Activated CD8-positive, alpha-beta memory T cell treated with anti-CD3 and anti-CD28 coated beads, Interleukin-2, amount 10 ng/mL, durations not matched to agents 7 days and 5 days (primary cell): ENCODE measurements at places on chromosomes 6 and 20. TPM values are rescaled to one million over a fixed set of nuclear protein-coding genes. Genes with fewer than 3 reads are reported as not detected.
A peak's percentile ranks its signal among the peaks of the same experiment; 100 is the strongest.

GRCh38 chr20:17663040-17663399, 19.0 kb downstream of the RRBP1 start:
- no peak overlapping the region for H3K27ac ChIP-seq
- DNase-seq = no peak
- peaks cover 25% of the 10 kb centered on the region for H3K36me3 ChIP-seq
- peaks cover 47% of the 10 kb centered on the region for H3K4me1 ChIP-seq

GRCh38 chr6:115570331-115570730, 490.4 kb downstream of the FRK start:
- no peaks in the 10 kb centered on the region for H3K27me3 ChIP-seq
- H3K27ac ChIP-seq = no peak overlapping the region
- no peak overlapping the region for H3K4me3 ChIP-seq

MAP3K5 gene
- total RNA-seq = 21.7 TPM

RAMACL gene
- total RNA-seq = 0.29 TPM

- no peak overlapping the region for H3K27ac ChIP-seq
- no peak overlapping the region for H3K4me3 ChIP-seq
- no peaks in the 10 kb centered on the region for H3K27me3 ChIP-seq
- peaks cover 2% of the 10 kb centered on the region for H3K4me1 ChIP-seq
- no peak for DNase-seq
Measured at GRCh38 chr6:130890521-130890971, 63.3 kb downstream of the SMLR1 start.

HLA-DRB1 gene
- total RNA-seq = 228 TPM

- H3K4me1 ChIP-seq = peaks cover 33% of the 10 kb centered on the region
- no peaks in the 10 kb centered on the region for H3K36me3 ChIP-seq
- H3K27me3 ChIP-seq = peaks cover 4% of the 10 kb centered on the region
Measured at GRCh38 chr20:4108495-4109306, 93.3 kb upstream of the RNF24 start.

- H3K27me3 ChIP-seq = no peaks in the 10 kb centered on the region
- no peaks in the 10 kb centered on the region for H3K36me3 ChIP-seq
- no peak for DNase-seq
- H3K27ac ChIP-seq = no peak overlapping the region
Measured at GRCh38 chr6:10580570-10580969, 59.4 kb downstream of the GCNT2 start.

DNA sequence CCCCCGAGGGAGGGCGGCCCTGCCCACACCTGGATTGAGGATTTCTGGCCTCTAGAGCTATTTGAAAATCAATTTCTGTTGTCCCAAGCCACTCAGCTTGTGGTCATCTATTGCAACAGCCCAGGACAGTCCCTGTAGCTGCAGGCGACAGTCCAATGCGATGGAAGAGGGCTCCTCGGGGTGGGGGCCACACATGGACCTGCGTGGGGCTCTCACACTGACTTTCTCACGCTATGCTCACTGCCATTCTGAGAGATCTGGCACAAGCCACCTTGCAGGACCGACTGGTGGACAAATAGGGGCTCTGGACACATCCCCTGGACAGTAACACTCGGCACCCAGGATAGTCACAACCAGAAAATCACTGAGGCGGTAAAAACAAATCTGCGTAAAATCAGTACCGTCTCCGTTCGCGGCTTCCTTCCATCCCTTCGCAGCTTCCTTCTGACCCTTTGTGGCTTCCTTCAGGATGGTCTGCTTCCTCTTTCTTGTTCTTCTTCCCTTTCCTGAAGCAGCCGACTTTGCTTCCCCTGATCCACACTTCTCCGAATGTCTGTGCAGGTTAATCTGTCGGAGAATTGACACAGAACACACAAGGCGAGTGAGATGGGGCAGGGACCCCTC, 21.8 kb downstream of the CTCFL start:
- DNase-seq = no peak
- no peaks in the 10 kb centered on the region for H3K36me3 ChIP-seq
- peaks cover 66% of the 10 kb centered on the region for H3K27me3 ChIP-seq
- no peak overlapping the region for H3K27ac ChIP-seq
- peaks cover 10% of the 10 kb centered on the region for H3K4me1 ChIP-seq

- H3K4me1 ChIP-seq = no peaks in the 10 kb centered on the region
- no peak for DNase-seq
- no peak overlapping the region for H3K27ac ChIP-seq
Measured at GRCh38 chr6:80607811-80608391, 501.4 kb downstream of the BCKDHB start.

RGS17 gene
- not detected for total RNA-seq

GRCh38 chr6:43668151-43669028, 19.2 kb downstream of the MRPS18A start:
- peaks cover 4% of the 10 kb centered on the region for H3K36me3 ChIP-seq
- H3K27me3 ChIP-seq = peaks cover 9% of the 10 kb centered on the region
- peak overlapping the region; percentile 46 for H3K27ac ChIP-seq
- peaks cover 33% of the 10 kb centered on the region for H3K4me1 ChIP-seq

POM121L2 gene
- not detected for total RNA-seq

GRCh38 chr20:31833130-31833930, 12.1 kb downstream of the FOXS1 start:
- H3K27ac ChIP-seq = no peak overlapping the region
- no peaks in the 10 kb centered on the region for H3K36me3 ChIP-seq

- peaks cover 11% of the 10 kb centered on the region for H3K4me1 ChIP-seq
- H3K4me3 ChIP-seq = no peak overlapping the region
- no peak for DNase-seq
- H3K27ac ChIP-seq = no peak overlapping the region
- H3K36me3 ChIP-seq = no peaks in the 10 kb centered on the region
Measured at GRCh38 chr6:30887901-30888815, 3.8 kb downstream of the DDR1 start.

GRCh38 chr20:7989379-7989778, 30.2 kb downstream of the TMX4 start:
- no peaks in the 10 kb centered on the region for H3K4me1 ChIP-seq
- H3K36me3 ChIP-seq = peaks cover 18% of the 10 kb centered on the region
- no peak for DNase-seq
- H3K27me3 ChIP-seq = no peaks in the 10 kb centered on the region
- no peak overlapping the region for H3K27ac ChIP-seq

CDKAL1 gene
- 30.0 TPM for total RNA-seq

- DNase-seq = no peak
- no peak overlapping the region for H3K27ac ChIP-seq
- peaks cover 11% of the 10 kb centered on the region for H3K4me1 ChIP-seq
- peaks cover 32% of the 10 kb centered on the region for H3K27me3 ChIP-seq
Measured at GRCh38 chr20:50325651-50326050, 135.0 kb downstream of the CEBPB start.

RHAG gene
- total RNA-seq = not detected

COX4I2 gene
- not detected for total RNA-seq

DNA sequence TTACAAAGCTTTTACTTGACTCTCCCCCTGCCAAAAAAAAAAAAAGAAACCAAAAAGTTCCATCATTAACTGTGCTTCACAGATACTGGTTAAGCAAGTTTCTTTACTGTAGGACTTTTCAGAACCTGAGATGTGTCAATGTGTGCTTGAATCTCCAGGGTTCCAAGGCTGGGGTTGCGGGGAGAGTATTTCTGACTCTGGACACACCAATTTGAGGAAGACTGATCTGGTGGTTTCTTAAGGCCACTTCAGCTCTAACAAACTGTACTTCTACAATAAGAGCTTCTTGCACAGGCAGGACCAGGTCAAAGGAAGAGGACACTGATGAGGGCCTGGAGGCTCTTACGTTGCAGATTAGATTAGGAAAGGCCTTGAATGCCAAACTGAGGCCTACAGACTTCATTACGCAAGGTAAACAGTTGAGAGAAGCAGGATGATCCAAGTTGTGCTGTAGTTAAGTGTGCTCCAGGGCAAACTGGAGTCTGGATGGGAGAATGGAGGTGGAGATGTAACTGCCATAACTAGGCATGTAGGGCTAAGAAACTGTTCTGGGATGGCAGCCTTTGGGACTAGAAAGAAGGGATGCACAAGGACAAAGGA, 24.4 kb downstream of the COMMD7 start:
- peaks cover 15% of the 10 kb centered on the region for H3K36me3 ChIP-seq
- no peaks in the 10 kb centered on the region for H3K27me3 ChIP-seq
- no peak for DNase-seq
- no peak overlapping the region for H3K4me3 ChIP-seq

BPIFB1 gene
- not detected for total RNA-seq

DNA sequence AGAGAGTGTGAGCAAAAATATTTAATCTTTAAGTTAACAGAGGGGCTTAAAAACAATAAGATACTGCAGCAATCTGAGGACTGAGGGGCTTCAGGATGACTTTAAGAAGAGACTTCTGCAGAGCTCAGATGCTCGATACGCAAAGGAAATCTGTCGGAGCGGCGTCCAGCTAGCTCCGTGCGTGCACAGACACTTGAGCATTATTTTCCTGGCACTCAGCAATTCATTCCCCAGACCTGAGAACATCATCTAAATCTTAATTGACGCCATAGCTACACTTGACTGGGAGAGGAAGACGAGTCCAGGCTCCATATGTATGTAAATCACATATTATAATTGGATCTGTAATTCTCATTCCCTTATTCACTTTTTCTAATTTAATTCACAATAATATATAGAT, 228.2 kb downstream of the SOD2 start:
- no peaks in the 10 kb centered on the region for H3K36me3 ChIP-seq
- peaks cover 17% of the 10 kb centered on the region for H3K27me3 ChIP-seq
- no peak overlapping the region for H3K4me3 ChIP-seq
- H3K27ac ChIP-seq = no peak overlapping the region
- DNase-seq = no peak
- no peaks in the 10 kb centered on the region for H3K4me1 ChIP-seq

C6orf52 gene
- total RNA-seq = 2.5 TPM

DNA sequence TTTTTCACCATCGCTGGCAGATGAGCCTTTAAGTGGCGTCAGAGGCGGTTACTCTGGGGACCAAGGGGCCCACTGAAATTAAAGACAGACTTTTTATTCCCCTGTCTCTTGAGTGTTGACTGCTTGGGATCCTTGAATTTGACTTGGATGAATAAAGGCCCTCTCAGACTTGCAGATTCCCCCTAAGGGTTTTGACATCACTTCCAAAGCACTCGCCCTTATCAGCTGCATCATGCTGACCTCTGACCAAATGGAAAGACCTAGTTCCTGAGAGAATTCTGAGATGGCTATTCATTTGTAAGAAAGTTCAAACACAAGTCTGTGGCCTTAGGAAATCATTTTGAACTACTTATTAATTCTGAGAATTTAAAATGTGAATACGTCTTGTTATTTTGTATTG, 13.5 kb upstream of the MOXD1 start:
- H3K4me3 ChIP-seq = no peak overlapping the region
- no peaks in the 10 kb centered on the region for H3K36me3 ChIP-seq
- H3K4me1 ChIP-seq = no peaks in the 10 kb centered on the region
- DNase-seq = no peak
- H3K27ac ChIP-seq = no peak overlapping the region

- H3K27ac ChIP-seq = no peak overlapping the region
- H3K4me3 ChIP-seq = no peak overlapping the region
- no peaks in the 10 kb centered on the region for H3K36me3 ChIP-seq
- no peaks in the 10 kb centered on the region for H3K27me3 ChIP-seq
Measured at GRCh38 chr6:143961886-143962878, 45.9 kb downstream of the PLAGL1 start.

PRND gene
- total RNA-seq = not detected

CDH26 gene
- total RNA-seq = 0.42 TPM

NOTCH4 gene
- total RNA-seq = 0.88 TPM

DNA sequence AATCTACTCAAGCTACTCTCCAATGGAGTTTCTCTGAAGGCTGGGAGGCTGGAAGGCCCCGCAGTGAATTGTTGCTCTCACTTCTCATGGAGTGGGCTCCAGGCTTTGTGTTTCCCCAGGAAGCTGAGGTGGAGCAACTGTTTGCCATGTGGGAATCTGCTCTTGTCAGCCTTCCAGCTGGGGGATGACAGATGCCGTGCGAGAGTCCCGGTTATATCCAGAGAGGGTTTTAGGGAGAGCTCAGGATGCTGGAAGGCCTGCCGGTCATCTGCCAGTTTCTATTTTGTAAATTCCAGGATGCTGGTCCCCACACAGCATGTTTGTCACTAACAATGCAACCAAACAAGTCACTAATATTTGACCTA, 98.2 kb upstream of the NAA20 start:
- H3K36me3 ChIP-seq = no peaks in the 10 kb centered on the region
- H3K27me3 ChIP-seq = peaks cover 5% of the 10 kb centered on the region
- DNase-seq = no peak
- no peaks in the 10 kb centered on the region for H3K4me1 ChIP-seq
- no peak overlapping the region for H3K4me3 ChIP-seq

- H3K36me3 ChIP-seq = peaks cover 8% of the 10 kb centered on the region
- peaks cover 16% of the 10 kb centered on the region for H3K4me1 ChIP-seq
- DNase-seq = no peak
- H3K4me3 ChIP-seq = no peak overlapping the region
- peak overlapping the region; percentile 91 for H3K27ac ChIP-seq
- H3K27me3 ChIP-seq = no peaks in the 10 kb centered on the region
Measured at GRCh38 chr6:73579389-73579788, 58.6 kb upstream of the EEF1A1 start.
